ENCODE measurements at places on chromosomes 7 and 10.
A peak's percentile ranks its signal among the peaks of the same experiment; 100 is the strongest.

DNA sequence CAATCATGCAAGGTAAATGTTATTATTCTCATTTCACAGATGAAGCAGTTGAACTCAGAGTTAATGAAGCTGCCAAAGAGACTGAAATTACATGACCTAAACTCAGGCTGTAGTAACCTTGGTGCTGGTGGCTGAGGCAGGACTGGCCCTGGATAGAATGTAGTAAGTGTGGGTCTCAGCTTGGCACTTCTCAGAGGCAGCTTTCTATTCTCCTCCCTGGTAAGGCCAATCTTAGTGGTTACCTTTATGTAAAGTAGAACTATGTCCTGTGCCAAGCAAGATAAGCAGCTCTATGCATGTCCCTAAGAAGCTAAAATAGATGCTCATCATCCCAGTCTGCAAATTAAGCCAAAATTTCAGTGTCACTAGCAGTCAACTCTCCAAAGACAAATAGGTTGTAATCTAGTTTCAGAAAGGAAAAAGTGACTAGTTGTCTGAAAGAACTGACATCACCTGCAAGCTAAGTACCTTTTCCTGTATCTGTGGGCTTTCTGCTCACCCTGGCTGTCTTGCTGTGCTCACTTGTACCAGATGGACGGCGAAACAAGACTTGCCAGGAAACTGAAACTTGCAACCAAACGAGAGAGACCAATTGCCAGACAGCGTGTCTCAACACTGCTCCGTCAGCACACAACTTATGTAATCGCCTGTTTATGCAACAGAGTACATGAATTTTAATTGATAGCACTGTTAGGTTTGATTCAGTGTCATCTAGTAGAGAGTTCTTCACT lies 43.7 kb downstream of the CH25H start:
- DNase-seq = peak; percentile 47

- DNase-seq = no peak
These were observed 131.7 kb downstream of the RTKN2 start for GRCh38 chr10:62136931-62137330.

- DNase-seq = no peak
These were observed 25.6 kb upstream of the GALNTL5 start for GRCh38 chr7:151930695-151931094.

DNA sequence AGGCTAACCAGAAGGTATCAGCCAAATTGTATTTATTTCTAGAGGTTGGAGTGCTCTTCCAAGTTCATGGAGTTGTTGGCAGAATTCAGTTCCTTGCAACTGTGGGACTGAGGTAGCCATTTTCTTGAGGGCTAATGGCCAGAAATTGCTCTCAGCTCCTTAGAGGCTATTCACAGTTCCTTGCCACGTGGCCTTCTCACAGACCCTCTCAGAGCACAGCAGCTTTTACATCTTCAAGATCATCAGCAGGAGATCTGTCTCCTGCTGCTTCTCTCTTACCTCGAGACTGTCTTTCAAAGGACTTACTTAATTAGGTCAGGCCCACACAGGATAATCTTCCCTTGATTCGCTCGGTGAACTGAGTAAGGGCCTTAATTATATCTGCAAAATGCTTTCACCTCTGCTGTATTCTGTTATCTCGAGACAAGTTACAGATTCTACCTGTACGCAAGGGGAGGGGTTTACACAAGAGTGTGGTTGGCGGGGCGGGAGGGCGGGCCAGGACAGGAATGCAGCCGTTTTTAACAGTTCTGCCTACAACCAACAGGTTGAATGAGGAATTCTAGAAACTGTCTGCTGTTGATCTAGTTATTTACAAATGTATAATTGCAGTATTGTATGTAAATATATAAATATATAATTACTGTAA lies 15.0 kb downstream of the MIOS start:
- DNase-seq = no peak

- DNase-seq = no peak
These were observed 74.3 kb upstream of the GNAI1 start for GRCh38 chr7:80060218-80060806.

GRCh38 chr10:12550994-12551393 lies 201.6 kb downstream of the CAMK1D start:
- DNase-seq = no peak
